ENCODE measurements at places on chromosomes 6 and 20.

- H3K27me3 ChIP-seq = no peaks in the 10 kb centered on the region
- no peak overlapping the region for H3K4me3 ChIP-seq
- no peak overlapping the region for H3K27ac ChIP-seq
- H3K4me1 ChIP-seq = no peaks in the 10 kb centered on the region
Measured at GRCh38 chr6:125073071-125073470, 80.5 kb upstream of the TPD52L1 start.

DNA sequence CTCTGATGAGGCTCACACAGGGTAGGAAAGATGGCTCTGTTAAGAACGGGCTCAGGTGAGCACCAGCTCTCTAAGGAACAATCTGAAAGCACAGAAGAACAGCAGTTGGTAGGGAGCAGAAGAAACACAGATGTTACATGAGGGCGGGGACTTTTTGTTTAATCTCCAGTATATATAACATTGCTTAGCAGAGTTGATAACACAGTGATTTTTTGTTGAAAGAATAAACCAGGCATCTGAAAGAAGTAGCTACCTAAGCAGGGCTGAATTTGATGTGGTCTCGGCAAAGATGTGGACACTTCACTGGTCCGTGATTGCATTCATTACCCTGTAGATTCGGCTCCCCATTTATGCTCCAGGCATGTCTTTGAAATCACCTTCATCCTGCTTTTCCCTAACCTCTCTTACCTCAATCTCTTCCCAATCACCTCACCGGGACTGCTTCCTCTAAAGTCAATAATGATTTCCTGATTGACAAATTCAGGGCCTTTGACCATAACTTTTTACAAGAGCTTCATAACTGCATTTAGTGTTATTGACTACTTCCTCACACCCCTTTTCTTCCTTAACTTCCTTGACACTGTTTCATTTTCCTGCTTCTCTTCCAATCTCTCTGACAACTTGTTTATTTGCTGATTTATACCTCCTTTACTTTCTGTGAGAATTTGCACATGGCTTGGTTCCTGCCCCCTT is 34.4 kb downstream of the SAMD3 start:
- DNase-seq = no peak
- no peaks in the 10 kb centered on the region for H3K36me3 ChIP-seq
- no peaks in the 10 kb centered on the region for H3K4me1 ChIP-seq
- no peaks in the 10 kb centered on the region for H3K27me3 ChIP-seq
- H3K4me3 ChIP-seq = no peak overlapping the region
- H3K27ac ChIP-seq = no peak overlapping the region

DNA sequence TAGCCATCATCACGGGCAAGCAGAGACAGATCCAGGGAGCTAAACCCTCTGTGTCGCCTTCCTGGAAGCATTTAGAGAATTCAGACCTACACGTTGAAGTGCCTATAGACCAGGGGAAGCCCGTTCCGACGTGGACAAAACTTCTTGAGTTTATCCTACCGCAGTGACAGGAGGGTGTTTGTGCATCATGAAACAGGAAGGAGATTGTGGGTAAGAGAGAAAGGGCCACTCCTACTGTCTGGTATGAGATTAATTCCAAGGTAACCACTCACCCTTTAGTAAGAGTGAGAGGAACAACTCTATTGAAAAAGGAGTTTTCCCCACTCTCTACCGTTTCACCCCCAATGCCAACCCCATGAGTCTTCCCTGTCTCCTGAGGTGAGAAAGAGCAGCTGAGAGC is 133.7 kb downstream of the TFAP2C start:
- H3K27ac ChIP-seq = no peak overlapping the region
- no peak for DNase-seq
- H3K4me3 ChIP-seq = no peak overlapping the region

GRCh38 chr6:140253096-140253495 is 878.6 kb upstream of the CITED2 start:
- no peak for DNase-seq
- no peaks in the 10 kb centered on the region for H3K4me1 ChIP-seq
- H3K36me3 ChIP-seq = no peaks in the 10 kb centered on the region
- no peak overlapping the region for H3K27ac ChIP-seq
- no peak overlapping the region for H3K4me3 ChIP-seq

GRCh38 chr6:142335415-142335814 is 33.6 kb downstream of the ADGRG6 start:
- H3K27me3 ChIP-seq = no peaks in the 10 kb centered on the region
- H3K4me3 ChIP-seq = no peak overlapping the region
- H3K27ac ChIP-seq = no peak overlapping the region
- peaks cover 2% of the 10 kb centered on the region for H3K4me1 ChIP-seq

- no peak overlapping the region for H3K4me3 ChIP-seq
- H3K36me3 ChIP-seq = no peaks in the 10 kb centered on the region
- H3K27ac ChIP-seq = no peak overlapping the region
- DNase-seq = no peak
- H3K4me1 ChIP-seq = no peaks in the 10 kb centered on the region
Measured at GRCh38 chr20:45115386-45115774, 406 bp upstream of the WFDC5 start.

- no peaks in the 10 kb centered on the region for H3K27me3 ChIP-seq
- H3K4me1 ChIP-seq = peaks cover 12% of the 10 kb centered on the region
- peak; percentile 27 for DNase-seq
- H3K36me3 ChIP-seq = no peaks in the 10 kb centered on the region
Measured at GRCh38 chr6:20572940-20573339, 38.7 kb downstream of the CDKAL1 start.

- H3K27me3 ChIP-seq = no peaks in the 10 kb centered on the region
- H3K36me3 ChIP-seq = peaks cover 25% of the 10 kb centered on the region
- H3K4me1 ChIP-seq = no peaks in the 10 kb centered on the region
Measured at GRCh38 chr6:41597246-41598000, 40.8 kb upstream of the MDFI start.

- no peaks in the 10 kb centered on the region for H3K27me3 ChIP-seq
- peak; percentile 92 for DNase-seq
- peaks cover 27% of the 10 kb centered on the region for H3K4me1 ChIP-seq
- peak within 1 kb of the TSS; percentile 90 for H3K4me3 ChIP-seq
- peak within 1 kb of the TSS; percentile 80 for H3K27ac ChIP-seq
- H3K36me3 ChIP-seq = peaks cover 15% of the 10 kb centered on the region
Measured at GRCh38 chr20:63574156-63574828, at the start of gene HELZ2. Gene HELZ2, minus strand, starts transcription at chr20:63574239. Its CDS starts 1,854 bp downstream, at chr20:63572385.

DNA sequence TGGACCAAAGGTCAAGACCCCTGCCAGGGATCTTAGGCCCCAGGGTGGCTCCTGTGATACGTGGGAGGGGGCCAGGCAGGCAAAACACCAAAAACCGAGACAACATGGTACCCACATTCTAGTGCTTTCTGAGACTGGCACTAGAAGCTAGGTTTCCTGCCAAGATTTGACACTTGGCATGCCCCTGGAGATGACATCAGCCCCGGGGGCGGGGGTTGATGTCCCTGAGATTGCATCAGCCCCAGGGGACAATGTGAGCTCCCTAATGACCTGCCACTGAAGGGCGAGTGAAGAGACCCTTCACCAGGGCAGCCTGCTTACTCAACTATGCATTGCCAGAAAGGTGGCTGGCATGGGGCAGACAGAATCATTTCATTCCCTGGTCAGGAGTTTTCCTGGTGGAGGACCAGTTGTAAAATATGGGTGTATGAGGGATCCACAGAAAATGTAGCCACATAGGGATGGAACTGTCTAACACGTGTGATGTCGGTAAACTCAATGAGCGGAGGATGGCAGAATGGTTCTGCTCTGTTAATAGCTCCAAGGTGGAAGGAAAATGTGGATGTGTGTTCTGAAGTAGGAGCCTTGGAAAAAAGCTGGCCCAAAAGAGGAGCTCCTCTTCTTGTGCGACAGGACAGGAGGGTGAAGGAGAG is 219.7 kb downstream of the UNC5CL start:
- no peaks in the 10 kb centered on the region for H3K4me1 ChIP-seq
- peak; percentile 74 for DNase-seq
- H3K27ac ChIP-seq = no peak overlapping the region
- H3K27me3 ChIP-seq = no peaks in the 10 kb centered on the region
- no peaks in the 10 kb centered on the region for H3K36me3 ChIP-seq

- H3K27me3 ChIP-seq = no peaks in the 10 kb centered on the region
- no peak for DNase-seq
- no peak overlapping the region for H3K4me3 ChIP-seq
- H3K36me3 ChIP-seq = no peaks in the 10 kb centered on the region
- H3K27ac ChIP-seq = no peak overlapping the region
Measured at GRCh38 chr20:23163562-23163961, 77.4 kb upstream of the CD93 start.

GRCh38 chr20:49286689-49287551 is 9.1 kb upstream of the ZNFX1 start:
- peak overlapping the region; percentile 65 for H3K27ac ChIP-seq
- peaks cover 49% of the 10 kb centered on the region for H3K4me1 ChIP-seq
- H3K36me3 ChIP-seq = peaks cover 55% of the 10 kb centered on the region
- H3K27me3 ChIP-seq = no peaks in the 10 kb centered on the region
- H3K4me3 ChIP-seq = no peak overlapping the region

GRCh38 chr6:21996425-21997118 is 300.3 kb downstream of the PRL start:
- no peak overlapping the region for H3K4me3 ChIP-seq
- H3K27me3 ChIP-seq = no peaks in the 10 kb centered on the region
- DNase-seq = no peak
- H3K27ac ChIP-seq = no peak overlapping the region
- H3K4me1 ChIP-seq = peaks cover 4% of the 10 kb centered on the region
- no peaks in the 10 kb centered on the region for H3K36me3 ChIP-seq

- H3K36me3 ChIP-seq = no peaks in the 10 kb centered on the region
- no peaks in the 10 kb centered on the region for H3K27me3 ChIP-seq
- no peak for DNase-seq
- H3K4me3 ChIP-seq = no peak overlapping the region
- peaks cover 13% of the 10 kb centered on the region for H3K4me1 ChIP-seq
Measured at GRCh38 chr20:45974896-45975565, 3.0 kb upstream of the ZNF335 start.

DNA sequence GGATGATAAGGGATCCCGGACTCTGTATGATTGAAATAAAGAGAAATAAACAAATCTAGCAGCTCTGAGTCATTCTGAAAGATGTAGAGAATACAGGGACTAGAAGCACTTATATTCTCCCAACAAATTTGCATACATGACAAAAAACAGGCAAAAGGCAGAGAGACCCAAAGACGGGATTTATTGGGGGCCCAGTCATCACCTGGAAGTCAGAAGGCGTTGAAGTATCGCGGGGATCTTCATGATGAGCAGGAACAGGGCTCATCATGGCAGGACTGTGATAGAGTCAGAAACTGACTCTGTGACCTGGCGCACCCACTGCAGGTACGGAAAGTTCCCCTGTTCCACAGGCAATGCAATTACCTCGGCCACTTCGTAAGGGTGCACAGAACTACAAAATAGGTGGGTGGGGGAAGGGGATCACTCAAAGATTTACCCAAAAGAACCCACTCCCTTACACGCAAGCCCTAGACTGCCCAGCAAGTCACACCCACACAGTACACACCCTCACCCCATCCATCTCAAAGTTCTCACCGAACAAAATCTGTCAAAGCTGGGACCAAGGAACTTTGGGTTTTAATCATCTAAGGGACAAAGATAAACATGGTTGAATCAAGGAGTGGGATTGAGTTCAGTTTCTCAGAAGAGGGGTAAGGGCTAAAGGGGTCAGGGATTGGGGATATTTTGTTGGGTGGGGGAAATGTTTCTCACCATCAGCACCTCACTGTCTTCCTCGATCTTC is 1.4 kb downstream of the CUTA start:
- H3K4me1 ChIP-seq = peaks cover 56% of the 10 kb centered on the region
- H3K27me3 ChIP-seq = no peaks in the 10 kb centered on the region
- DNase-seq = no peak
- peaks cover 19% of the 10 kb centered on the region for H3K36me3 ChIP-seq
- peak overlapping the region; percentile 84 for H3K27ac ChIP-seq
